ENCODE measurements at places on chromosomes 16 and 17.

GRCh38 chr16:81238296-81239011, at the start of gene BCO1:
TSS of gene BCO1 (plus strand) at chr16:81238689. CDS start at chr16:81238909, 220 bp downstream.
- no peak for DNase-seq

GRCh38 chr17:69207151-69207550, 21.5 kb downstream of the ABCA10 start:
- DNase-seq: no peak

GRCh38 chr17:42282478-42283080, 5.7 kb upstream of the STAT5A start:
- DNase-seq: no peak

DNA sequence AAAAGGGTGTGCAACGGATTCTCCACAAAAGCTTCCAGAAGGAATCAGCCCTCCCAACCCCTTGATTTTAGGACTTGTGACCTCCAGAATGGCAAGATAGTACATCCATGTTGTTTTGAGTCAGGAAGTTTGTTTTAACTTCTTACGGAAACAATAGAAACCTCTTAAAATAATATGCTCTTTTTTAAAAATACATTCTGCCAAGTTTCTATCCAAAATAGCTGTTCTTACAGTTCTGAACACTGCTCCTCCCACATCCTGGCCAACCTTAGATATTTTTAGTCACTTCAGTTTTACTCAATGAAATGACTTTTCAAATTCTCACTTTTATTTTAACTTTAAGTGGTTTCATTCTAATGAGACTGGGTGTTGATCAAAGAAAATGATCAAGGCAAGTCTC, 156.4 kb downstream of the ZNF18 start:
- no peak for DNase-seq

DNA sequence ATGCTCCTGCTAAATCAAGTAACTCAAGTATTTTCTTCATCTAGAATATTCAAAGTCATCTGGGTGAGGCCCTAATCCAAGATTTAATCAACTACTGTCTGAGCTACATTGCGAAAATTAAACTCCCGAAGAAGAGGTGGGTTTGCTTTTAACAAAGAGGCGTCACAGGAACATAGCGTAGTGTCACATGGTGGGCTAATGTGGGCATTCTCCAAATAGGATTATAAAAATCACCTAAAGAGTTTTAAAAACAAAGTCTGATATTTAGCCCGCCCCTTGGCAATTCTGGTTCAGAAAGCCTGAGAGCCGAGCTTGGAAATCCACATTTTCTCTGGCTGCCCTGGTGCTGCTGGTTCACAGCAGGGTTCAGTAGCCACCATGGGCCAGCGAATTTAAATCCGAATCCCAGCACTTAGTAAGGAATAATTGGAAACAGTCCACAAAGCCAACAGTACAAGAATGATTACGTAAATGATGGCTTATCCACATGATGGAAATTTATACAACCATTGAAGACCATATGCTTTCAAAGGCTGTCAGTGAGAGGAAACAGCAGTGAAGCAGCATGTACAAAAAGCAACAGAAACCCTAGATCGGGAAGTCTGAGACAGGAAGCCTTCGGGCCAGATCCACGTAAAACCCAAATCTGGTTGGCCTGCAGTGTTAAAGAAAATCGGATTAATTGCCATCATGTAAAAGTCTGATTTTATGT, 8.8 kb downstream of the PMM2 start:
- no peak for DNase-seq

DNA sequence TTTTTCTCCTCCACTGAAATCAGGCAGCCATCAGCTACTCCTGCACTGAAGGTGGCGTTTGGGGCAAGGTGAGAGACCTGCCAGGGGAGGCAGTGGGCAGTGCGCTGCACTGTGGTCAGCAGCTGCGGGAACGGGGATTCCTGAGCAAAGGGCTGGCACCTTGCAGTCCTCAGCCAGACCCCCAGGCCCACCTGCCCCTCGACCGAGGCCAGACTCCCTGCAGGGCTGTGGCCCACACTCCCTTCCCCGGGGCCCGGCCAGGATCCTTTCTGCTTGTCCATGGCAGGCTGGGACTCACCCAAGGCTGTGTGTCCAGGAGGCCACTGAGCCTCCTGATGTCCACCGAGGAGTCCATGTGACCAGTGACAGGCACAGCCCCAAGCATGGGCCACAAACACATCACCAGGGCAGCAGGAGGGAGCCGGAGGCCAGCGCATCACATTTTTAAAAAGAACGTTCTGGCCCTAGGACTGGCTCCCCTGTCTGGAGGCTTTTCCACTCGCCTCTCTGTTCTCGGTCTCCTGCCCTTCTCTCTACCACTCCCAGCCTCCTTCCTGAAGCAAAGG, 28.5 kb upstream of the TNRC6C start:
- no peak for DNase-seq

DNA sequence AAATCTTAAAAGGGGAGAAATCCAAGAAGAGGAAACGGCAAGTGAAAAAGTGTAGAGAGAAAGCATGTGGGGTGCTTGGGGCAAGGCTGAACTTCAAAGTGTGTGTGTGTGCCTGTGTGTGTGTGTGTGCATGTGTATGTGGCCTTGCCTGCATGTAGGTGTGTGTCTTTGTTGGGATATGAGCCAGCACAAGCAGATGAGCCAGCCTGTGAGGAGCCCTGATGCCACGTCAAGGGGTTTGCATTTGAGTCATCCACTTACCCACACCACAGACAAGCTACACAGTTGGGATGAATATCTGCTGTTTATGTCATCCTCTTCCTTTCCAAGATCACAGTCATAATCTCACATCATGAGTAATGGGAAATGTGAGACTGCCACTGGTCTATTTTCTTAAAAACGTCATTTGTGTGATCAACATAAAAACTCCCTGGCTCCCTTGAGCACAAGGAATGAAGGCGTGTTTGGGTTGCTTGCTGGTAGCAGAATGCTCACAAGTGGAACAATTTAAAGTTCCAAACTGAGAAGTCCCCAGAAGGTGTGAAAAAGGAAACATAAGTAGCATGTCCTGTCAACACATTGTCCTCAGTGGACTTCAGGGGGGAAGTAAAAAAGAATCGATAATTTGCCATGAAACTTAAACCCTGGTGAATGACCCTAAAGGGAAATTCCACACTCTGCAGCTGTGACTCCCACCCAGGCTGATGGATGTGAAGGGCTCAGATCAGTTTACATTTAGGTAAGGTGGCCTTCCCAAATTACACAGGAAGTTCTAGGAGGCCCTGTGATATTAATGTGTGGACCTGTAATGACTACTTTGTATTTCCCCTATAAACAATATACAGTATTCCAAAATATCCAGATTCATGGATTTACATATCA, 14.7 kb downstream of the KCTD19 start:
- DNase-seq: no peak

DNA sequence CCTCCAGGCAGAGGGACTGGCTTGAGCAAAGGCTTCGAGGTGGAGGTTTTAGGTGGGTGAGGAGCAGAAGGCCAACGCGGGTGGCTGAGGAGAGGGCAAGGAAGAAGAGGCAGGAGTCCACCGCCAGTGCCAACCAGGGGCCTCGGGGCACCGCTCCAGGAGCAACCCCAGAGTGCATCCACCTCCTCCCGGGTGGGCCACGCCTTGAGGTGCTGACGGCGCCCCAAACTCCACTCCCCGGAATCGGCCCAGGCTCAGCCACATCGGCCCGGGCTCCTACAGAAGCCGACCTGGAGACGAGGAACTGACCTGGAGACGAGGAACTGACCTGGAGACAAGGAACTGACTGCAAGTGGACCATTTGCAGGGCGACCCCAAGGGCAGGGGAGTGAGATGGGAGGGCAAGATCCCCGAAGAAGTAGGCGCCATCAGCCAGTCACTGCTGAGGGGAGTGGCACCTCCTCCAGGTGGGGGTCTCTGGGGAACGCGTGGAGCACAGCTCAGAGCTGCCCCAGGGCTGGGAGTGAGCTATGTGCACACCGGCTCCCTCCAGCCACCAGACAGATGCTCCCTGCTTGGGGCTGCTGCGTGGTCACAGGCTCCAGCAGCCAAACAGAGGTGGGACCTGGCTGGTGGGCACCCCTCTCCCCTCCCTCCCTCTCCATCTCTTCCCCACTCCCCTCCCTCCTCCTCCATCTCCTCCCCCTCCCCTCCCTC, 29.2 kb upstream of the CBFA2T3 start:
- no peak for DNase-seq

DNA sequence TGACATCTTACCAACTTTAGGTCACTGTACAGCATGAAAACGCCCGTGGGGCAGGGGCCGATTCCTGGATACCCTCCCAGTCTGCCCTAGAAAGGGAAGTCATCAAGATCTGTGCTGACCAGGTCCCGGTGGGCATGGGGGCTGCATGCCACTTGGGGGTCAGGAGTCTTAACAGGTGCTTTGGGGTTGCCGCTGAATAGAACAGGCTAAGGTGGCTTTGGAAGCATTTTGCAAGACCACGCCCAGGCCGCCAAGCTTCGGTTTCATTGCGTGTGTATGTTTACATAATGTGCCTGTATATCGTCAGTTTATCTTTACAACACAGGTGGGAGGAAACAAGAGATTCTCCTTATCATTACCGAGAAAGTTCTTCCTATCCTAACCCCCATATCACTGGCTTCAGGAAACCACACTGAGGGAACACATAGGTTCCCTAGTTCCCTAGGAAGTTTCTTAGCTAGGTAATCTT, 13.3 kb upstream of the USP36 start:
- DNase-seq: no peak

DNA sequence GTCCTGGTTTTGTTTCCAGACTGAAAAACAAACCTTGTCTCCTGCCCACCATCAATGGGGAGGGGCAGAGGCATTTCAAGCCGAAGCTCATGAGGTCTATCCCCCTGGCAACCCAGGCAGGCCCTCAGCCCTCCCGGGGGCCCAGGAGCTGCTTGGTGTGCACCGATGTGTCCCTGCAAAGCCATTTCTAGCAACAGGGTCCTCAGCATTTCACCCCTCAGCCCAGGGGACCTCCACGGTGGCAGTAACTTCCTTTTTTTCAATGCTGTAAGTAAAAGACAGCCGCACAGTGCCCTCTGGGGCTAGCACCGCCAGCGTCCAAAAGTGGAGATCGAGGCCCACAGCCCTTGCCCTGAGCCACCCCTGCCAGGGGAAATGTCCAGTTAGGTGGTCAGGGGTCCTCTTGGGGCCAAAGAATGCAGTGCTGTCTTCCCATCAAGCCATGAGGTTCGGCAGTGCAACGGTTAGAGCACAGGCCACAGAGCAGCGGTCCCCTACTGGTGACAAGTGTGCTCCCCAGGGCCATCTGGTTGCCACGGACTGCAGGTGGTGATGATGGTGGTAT, 79.9 kb downstream of the LITAF start:
- no peak for DNase-seq

DNA sequence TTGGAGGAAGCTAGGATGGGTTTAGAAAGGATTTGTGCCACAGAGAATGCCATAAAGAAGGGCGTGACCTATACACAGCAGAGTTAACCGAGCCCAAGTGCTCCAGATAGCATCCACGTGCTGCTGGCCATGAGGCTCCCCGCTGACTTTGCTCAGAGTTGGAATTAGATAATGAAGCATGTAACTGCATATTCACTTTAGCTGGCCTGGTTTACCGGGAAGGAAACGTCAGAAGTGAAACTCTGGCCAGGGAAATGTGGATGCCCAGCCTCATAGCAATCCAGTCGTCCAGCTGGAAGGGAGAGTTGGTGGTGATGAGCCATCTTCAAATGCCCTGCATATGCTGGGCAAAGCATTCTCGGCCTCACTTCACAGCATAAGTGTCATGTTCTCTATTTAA, 6.1 kb downstream of the KRT35 start:
- DNase-seq: no peak

DNA sequence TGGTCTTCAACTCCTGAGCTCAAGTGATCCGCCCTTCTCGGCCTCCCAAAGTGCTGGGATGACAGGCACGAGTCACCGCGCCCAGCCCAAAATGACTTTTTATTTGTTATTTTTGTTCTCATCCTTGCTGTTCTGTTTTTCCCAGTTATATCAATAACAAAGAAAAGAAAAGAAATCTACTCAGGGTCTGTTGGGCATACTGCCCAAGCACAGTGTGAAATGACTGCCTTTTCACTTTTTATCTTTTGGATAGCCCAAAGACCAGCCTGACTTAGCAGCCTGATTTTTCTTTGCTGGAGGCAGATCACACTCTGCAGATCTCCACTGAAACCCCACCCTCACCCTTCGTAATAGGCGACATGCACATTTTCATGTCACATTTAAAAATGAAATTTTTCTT, 493.2 kb downstream of the MAF start:
- no peak for DNase-seq

GRCh38 chr17:34709158-34709754, 129.9 kb downstream of the TMEM132E start:
- no peak for DNase-seq

- no peak for DNase-seq
Observed at GRCh38 chr17:72677714-72678390, 414.6 kb downstream of the SLC39A11 start.

GRCh38 chr17:49213399-49213798, 2.9 kb downstream of the ABI3 start:
- DNase-seq: no peak

DNA sequence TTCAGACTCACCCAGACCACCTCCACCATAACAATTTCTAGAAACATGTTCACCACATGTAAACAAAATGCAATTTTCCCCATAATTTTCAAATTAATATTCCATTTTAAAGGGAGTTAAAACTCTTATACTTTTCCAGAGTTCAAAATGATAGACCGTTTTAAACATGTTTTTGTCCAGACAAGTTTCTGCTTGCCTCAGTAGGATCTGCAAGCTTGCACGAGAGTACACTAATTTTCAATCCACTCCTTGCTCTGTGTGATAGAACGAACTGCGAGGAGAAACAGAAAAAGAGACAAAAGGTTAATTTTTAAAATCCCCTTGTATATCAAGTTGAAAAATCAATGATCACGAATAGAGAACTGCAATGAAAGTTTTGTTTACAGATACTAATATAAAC, 7.1 kb downstream of the FAHD1 start:
- no peak for DNase-seq

GRCh38 chr16:3183445-3184139, 4.4 kb upstream of the OR1F1 start:
- DNase-seq: no peak

- DNase-seq: peak; percentile 54
Observed at GRCh38 chr16:2473999-2474876, 689 bp upstream of the TBC1D24 start.

GRCh38 chr16:57525761-57526160, 10.6 kb downstream of the CCDC102A start:
- DNase-seq: no peak

DNA sequence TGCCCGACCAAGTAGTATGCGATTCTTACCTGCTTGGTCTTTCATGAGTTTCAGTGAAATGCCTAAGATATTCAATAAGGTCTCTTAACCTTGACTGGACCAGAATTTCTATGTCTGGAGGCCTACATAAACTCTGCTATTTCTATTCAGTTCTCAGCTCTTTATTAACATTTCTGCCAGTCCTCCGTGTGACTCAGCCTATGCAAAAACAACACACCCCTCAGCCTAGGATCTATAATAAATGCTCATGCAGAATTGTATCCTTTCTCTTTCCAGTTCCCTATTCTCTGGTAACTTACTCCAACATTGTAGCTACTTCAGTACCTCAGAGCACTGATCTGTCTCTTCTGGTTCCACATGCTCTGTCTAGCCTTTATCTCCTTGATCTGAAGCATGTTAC, 1507.4 kb downstream of the CDH11 start:
- no peak for DNase-seq
